Suppressor macrophage (primary cell): ENCODE measurements at places on chromosomes 12 and 14.

- no peak for DNase-seq
These were observed 119.7 kb downstream of the FBXL14 start for GRCh38 chr12:1474574-1475153.

DNA sequence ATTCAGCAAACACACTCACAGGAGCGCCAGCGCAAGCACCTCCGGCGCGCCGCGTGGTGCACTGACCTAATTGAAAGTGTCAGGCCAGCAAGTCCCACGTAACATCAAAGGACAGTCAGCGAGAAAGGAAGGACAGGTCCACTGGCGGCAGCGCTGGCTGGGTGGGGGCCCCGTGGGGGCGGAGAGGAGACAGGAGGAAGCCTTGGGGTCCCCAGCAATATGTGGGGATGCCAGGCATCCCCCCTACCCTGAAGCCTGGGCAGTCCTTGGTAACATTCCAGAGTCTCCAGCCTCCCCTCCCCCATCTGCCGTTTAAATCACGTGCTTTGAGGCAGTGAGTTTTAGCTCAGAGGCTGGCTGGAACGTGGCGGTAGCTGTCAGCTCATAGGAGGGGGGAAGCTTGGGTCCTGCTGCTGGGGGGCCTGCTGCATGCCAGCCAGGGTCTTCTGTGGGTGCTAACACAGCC is 159.2 kb downstream of the CALM1 start:
- no peak for DNase-seq

DNA sequence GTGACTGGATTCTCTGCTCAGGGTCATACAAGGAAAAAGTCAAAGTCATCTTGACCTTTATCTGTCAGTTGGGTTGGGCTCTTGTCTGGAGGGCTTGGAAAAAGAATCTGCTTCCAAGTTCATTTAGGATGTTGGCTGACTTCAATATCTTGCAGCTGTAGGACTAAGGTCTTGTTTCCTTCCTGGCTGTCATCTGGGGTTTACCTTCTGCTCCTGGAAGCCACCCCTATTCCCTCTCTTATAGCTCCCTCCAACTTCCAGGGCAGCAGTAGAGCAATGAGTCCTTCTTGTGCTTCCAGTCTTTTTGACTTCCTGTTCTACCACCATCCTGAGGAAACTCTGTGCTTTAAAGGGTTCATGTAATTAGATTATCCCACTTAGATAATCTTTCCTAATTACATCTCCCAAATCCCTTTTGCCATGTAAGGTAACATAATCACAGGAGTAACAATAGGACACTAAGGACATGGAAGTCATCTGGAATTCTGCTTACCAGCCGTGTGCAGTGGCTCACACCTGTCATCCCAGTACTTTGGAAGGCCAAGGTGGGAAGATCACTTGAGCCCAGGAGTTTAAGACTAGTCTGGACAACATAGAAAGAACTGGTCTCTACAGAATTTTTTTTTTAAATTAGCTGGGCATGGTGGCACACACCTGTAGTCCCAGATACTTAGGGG is 170.7 kb upstream of the KITLG start:
- DNase-seq, result no peak

DNA sequence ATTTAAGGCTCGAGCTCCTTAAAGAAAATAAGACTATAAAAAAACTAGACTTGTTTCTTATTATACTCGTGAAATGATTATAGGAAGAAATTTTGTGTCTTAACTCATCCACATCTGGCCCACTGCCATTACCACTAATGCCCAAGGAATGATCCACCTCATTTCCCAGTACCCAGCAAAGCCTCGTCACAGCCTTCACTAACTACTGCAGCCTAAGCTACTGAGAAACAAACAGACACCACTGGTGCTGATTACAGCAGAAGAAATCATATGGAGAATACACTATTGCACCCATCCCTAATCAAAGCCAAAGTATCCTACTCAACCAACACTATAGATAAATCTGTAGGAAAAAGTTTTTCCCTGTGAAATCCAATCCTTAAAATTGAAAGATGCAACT is 205.3 kb upstream of the NAV3 start:
- DNase-seq, result no peak

- DNase-seq, result no peak
These were observed 272.0 kb upstream of the DIO2 start for GRCh38 chr14:80483331-80483730.

DNA sequence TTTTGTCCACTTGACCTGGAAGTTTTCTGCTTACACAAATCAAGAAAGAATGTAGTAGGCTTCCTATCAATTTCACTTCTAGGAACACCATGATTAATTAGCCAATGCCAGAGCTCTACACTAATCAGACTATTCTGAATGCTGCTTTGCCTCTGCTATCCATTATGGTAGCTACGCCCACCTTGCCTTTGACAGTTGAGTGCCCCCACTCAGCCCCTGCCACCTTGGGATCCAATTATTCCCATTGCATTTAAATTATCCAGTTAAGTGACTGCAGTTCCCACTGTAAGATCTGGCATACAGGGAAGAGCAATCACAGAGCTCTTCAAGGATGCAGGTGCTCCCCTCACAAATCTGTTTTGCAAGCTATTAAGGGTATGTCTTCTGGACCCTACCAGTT is 47.5 kb downstream of the FIGNL2 start:
- no peak for DNase-seq

DNA sequence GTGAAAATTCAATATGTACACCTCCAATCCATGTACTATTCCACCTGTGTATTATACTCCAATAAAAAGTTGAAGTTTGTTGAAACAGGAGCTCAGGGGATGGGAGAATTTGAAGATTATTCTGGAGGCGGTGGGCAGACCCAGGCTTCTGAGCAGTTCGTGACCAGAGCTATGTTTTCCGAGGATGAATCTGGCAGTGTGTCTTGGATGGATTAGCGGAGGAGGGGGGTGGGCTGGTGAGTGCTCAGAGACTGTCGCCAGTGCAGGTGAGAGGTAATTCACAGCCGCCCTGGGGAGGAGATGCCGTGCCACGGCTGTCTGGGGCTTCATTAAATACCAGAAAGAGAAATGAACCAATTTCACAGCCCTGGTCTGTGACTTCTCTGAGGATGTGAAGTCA is 283.0 kb upstream of the RTL1 start:
- DNase-seq, result no peak

DNA sequence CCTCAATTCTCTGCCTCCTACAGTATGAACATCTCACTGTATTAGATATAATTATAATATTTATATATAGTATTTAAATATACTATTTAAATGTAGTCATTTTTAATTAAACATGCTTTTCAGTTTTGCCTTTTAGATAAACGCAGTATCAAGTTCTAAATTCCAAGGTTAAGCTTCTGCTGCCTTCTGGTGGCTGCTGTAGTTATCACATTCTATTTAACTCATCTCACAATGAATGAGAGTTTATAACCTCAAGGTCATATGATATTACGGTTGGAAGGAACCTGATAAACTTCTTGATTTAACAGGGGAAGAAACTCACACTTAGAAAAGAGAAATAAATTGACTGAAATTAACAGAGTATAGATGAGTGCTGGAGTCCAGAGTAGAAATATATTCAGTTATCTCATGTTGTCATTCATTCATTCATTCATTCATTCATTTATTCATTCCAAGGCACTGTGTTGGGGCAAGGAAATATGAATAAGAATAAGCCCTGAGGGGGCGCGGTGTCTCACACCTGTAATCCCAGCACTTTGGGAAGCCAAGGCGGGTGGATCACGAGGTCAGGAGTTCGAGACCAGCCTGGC is 31.9 kb downstream of the GUCY2C start:
- DNase-seq, result peak; percentile 79
